ENCODE measurements at places on chromosomes 12 and 14. TPM values are rescaled to one million over a fixed set of nuclear protein-coding genes. Genes with fewer than 3 reads are reported as not detected.

NKX2-1 gene
- not detected for total RNA-seq

SLC6A12 gene
- total RNA-seq = not detected

SALL2 gene
- 9.3 TPM for total RNA-seq

DNA sequence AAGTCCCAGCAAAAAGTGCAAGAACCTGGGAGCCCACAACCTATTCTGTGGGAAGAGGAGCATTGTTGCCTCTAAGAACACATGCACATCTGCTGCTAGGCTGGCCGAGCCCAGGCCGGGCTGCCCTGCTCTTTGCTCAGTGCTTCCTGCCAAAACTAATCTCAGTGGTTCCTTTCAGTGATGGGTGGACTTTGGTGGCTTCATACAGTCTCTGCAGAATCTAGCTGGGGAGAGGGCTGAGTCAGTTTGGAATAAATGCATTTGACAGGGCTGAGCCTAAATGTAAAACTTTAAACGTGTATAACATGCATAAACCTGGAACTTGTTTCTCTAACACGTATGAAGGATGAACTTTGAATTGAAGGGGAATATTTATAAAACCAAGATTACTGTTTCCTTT is 44.6 kb downstream of the CCDC177 start:
- no peak for DNase-seq

DNA sequence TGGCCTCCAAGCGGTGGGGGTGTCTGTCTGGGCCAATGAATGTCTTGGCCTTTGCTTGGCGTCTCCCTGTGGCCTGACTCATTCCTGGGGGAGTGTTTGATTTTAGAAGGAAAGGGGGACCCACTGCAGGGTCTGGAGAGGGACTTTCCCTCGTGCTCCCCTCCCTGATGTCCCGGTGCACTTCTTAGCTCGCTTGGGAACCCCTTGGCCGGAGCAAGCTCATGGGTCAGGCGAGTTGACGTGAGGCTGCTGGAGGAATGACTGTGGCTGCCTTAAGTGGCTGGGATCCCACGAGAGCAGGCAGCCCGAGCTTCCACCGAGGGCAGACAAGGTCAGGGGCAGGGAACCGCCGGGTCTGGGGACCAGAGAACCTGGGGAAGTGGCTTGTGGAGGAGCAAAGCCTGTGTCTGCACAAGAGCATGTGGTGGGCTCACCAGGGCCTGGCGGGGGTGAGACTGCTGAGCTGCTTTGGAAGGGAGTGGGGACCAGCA is 218.4 kb upstream of the C14orf180 start:
- DNase-seq = no peak

- no peak for DNase-seq
These were observed at the start of gene SYT10 for GRCh38 chr12:33439587-33440011. Gene SYT10, minus strand, starts transcription at chr12:33439819. Its CDS starts 297 bp downstream, at chr12:33439522.

GRCh38 chr14:54108481-54109471 is 152.2 kb upstream of the BMP4 start:
- no peak for DNase-seq

DNA sequence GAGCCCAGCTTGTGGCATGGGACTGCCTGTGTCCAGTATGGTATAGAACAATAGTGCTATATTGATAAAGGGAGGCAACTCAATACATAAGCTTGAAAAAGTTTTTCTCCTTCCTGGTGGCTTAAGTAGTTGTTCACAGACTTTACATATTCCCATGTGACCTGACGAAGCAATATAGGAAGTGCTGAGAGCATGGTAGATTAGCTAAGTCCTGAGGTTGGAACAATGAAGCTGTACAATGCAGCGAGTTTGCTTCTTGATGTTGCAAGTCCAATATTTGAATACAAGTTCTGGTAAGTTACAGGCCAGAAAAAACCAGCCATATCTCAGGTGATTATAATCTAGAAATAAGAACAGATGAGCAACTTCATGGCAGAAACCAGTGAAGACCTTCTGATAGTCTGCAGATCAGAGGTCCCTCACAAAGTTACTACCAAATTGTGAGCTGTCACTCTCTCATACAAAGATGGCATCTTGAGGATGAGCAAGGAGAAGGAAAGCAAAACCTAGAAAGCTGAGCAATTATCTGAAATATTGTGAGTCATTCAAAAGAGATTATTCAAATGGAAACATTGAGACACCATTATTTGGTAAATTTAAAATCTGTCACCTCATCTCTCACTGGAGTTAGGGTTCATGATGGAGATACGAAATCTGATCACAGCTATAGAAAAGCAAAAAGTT is 72.9 kb upstream of the BTG1 start:
- DNase-seq = no peak

GRCh38 chr12:119179335-119180021 is 747 bp downstream of the HSPB8 start:
- DNase-seq = no peak

- DNase-seq = no peak
These were observed 10.4 kb downstream of the TMEM229B start for GRCh38 chr14:67477926-67478799.

- DNase-seq = no peak
These were observed 224.0 kb downstream of the TTC6 start for GRCh38 chr14:37819155-37820015.
